Esophagus mucosa (tissue), 1 donor: ENCODE measurements at places on chromosomes 5 and 9. TPM values are rescaled to one million over a fixed set of nuclear protein-coding genes. Genes with fewer than 3 reads are reported as not detected.

The KCTD16 gene
- not detected for total RNA-seq

The LCN1 gene
- total RNA-seq, result not detected

GRCh38 chr9:130900701-130901497 is 4.3 kb upstream of the QRFP start:
- ATAC-seq, result no peak

- ATAC-seq, result peak; percentile 73
Observed at GRCh38 chr5:55668356-55668755, 43.8 kb downstream of the SLC38A9 start.

DNA sequence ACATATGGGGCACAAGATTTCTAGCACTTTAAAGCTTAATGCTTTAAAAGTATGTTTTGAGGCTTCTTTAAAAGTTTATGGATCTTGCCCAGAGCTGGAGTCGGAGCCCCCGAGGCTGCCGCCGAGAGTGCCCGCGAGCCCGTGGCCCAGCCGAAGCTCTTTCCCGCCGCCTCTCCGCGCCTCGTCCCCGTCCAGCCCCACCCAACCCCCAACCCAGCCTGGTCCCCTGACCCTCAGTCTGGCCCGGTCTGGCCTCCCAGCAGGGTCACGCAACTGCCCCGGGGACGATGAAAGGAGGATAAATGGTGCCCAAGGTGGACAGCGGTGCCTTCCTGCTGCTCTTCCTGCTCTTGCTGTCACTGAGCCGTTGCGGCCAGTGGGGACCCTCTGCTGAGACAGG is 1.7 kb downstream of the TSSK1B start:
- ATAC-seq, result no peak

- ATAC-seq, result no peak
Observed at GRCh38 chr5:153569036-153569435, 78.6 kb downstream of the GRIA1 start.
